ENCODE measurements at places on chromosomes 7 and 10.

DNA sequence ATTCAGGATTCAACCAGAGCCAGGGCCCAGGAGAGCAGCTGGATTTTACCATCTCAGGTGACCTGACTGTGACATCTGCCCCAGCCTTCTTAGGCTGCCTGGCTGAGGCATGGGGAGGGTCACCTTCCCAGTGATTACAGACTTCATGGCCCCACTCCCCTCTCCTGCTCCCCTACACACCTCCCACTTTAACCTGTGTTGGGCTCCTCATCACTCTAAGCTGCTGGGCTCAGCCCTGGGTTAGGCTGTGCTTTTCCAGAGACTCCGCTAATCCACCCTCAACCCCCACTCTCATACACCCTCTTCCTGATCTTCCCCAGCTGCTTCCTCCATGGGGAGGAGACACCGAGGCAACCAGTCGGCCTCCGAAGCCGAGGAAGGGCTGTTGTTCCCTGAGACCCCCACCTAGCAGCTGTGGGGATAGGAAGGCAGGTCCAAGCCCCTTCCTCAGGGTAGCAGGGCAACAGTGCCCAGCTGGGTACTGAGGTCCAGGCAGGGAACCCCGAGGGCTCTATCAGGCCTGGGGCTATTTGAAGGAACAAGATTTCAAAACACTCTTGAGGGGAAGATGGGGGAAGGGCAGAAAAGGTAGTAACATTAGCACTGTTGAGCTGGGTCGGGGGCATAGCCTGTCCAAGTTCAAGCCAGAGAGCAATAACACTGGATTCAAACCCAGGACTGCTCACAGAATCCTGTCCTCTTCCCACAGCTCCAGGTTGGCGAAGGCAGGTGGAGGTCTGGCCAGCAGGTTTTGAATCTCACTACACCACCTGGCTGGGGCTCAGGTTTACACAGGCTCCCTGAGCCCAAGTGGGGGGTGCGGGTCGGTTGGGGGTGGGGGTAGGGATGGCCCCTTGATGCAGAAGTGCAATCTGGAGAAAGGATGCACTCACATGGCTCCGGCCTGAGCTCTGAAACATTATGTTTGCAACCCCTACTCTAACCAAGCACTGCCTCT lies 1.8 kb downstream of the IMPDH1 start:
- no peak overlapping the region for H3K27ac ChIP-seq
- no peaks in the 10 kb centered on the region for H3K27me3 ChIP-seq
- H3K4me3 ChIP-seq = no peak overlapping the region
- no peaks in the 10 kb centered on the region for H3K36me3 ChIP-seq
- H3K4me1 ChIP-seq = peaks cover 42% of the 10 kb centered on the region

GRCh38 chr7:13992596-13992964 lies 3.1 kb upstream of the ETV1 start:
- DNase-seq = no peak
- H3K4me3 ChIP-seq = no peak overlapping the region
- H3K27me3 ChIP-seq = peaks cover 21% of the 10 kb centered on the region
- no peak overlapping the region for H3K27ac ChIP-seq

GRCh38 chr7:1359681-1360485 lies 99.4 kb downstream of the MICALL2 start:
- H3K27me3 ChIP-seq = no peaks in the 10 kb centered on the region
- no peaks in the 10 kb centered on the region for H3K4me1 ChIP-seq
- H3K4me3 ChIP-seq = no peak overlapping the region
- no peak overlapping the region for H3K27ac ChIP-seq

DNA sequence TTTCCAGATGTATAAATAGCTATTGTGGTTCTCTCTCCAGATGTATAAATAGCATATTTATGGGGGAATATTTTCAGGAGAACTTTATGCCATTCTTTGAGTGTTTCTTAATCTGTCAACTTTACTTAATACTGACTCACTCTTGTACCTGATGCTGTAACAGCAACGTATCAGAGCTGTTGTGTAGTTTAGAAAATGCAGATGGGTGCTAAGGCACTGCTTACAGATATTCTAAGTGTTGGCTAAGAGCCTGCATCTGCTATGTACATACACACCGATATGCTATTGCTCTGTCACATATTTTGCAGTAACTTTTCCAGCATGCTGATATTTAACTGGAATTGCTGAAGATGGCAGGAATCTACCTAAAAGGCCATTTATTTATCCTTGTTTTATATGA lies 71.9 kb downstream of the WDR37 start:
- H3K4me1 ChIP-seq = no peaks in the 10 kb centered on the region
- H3K4me3 ChIP-seq = no peak overlapping the region
- H3K27ac ChIP-seq = no peak overlapping the region
- peaks cover 65% of the 10 kb centered on the region for H3K36me3 ChIP-seq
- DNase-seq = no peak

DNA sequence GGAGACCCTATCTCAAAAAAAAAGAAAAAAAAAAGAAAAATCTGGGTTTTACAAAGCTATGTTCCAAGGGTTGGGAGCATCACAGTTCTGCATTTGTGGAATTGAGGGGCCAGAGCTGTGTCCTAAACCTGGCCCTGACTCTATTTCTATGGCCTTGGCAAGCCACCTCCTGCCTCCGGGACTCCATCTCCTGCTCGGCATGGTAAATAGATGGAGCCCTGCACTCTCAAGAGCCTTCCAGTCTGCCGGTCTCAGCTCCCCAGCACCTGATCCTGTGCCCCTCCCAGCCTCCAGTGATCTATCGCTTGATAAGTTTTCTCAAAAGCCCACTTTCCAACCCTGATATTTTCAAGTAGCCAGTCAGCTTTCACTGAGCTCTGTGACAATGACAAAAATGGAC lies 43.0 kb downstream of the KCNH2 start:
- no peak for DNase-seq
- H3K27me3 ChIP-seq = no peaks in the 10 kb centered on the region
- no peak overlapping the region for H3K4me3 ChIP-seq
- peaks cover 24% of the 10 kb centered on the region for H3K4me1 ChIP-seq
- no peak overlapping the region for H3K27ac ChIP-seq

- DNase-seq = no peak
- H3K4me1 ChIP-seq = no peaks in the 10 kb centered on the region
- no peak overlapping the region for H3K4me3 ChIP-seq
Measured at GRCh38 chr10:61804414-61804813, 97.1 kb upstream of the ARID5B start.

DNA sequence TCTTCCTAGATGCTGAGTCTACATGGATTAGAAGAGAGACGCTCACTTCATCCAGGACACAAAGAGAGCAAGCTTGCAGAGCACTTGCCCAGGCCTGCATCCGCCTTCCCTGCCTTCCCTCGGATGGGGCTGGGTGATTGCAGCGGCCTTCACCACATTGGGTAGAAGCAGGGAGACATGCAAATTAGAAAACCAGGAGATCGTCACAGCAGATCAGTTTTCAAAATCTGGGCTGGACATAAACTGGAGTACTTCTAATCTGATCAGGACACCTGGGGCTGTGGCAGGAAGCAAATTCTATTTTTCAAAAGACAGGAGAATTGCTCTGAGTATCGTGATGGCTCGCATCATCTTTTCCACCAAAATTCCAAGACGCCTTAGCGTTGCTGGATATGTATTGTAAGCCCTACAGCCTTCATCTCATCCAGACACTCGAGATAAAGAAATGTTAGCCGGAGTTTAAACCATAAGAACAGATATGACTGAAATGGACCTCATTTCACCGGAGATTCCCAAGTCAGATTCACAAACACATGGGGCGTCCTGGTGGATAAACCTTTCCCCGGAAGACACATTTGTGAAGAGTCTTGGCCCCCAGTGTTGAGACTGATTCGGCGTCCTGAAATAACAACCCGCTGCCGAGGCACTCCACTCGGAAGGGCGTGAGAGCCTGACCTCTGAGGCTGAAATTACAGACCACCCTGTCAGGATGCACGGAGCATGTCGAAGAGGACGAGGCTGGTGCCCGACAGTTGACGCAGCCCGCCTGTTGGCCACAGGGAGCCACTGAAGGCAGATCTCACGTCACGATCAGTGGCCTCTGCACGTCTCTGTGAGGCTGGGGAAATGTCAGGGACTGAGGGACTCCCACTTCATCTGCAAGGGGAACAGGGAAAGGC lies 91.2 kb upstream of the PARD3 start:
- no peak for DNase-seq
- H3K4me1 ChIP-seq = no peaks in the 10 kb centered on the region
- H3K27ac ChIP-seq = no peak overlapping the region
- H3K36me3 ChIP-seq = no peaks in the 10 kb centered on the region
- no peak overlapping the region for H3K4me3 ChIP-seq
- peaks cover 4% of the 10 kb centered on the region for H3K27me3 ChIP-seq

DNA sequence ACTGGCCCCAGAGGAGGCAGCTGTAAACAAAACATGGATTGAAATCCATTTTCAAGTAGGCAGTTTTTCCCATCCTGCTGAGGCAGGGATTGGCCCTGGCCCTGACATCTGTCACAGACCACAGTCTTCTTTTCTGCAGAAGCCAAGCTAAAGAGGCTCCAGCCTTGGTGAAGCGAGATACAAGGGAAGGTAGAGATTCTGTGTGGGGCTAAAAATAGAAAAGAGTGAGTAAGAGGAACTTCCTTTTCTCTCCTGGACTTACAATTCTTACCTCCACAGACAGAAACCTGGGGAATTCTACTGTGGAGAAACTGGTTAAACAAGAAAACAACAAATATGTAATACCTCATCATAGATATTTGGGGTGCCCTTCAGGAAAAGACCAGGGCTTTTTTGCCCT lies 624.8 kb upstream of the FZD8 start:
- H3K4me1 ChIP-seq = no peaks in the 10 kb centered on the region
- H3K27ac ChIP-seq = no peak overlapping the region
- H3K27me3 ChIP-seq = no peaks in the 10 kb centered on the region
- H3K4me3 ChIP-seq = no peak overlapping the region
- no peaks in the 10 kb centered on the region for H3K36me3 ChIP-seq
- DNase-seq = no peak

- no peak overlapping the region for H3K27ac ChIP-seq
- H3K36me3 ChIP-seq = peaks cover 40% of the 10 kb centered on the region
- H3K4me3 ChIP-seq = no peak overlapping the region
- DNase-seq = no peak
- H3K4me1 ChIP-seq = peaks cover 5% of the 10 kb centered on the region
Measured at GRCh38 chr10:77975086-77975666, 48.6 kb upstream of the DLG5 start.

DNA sequence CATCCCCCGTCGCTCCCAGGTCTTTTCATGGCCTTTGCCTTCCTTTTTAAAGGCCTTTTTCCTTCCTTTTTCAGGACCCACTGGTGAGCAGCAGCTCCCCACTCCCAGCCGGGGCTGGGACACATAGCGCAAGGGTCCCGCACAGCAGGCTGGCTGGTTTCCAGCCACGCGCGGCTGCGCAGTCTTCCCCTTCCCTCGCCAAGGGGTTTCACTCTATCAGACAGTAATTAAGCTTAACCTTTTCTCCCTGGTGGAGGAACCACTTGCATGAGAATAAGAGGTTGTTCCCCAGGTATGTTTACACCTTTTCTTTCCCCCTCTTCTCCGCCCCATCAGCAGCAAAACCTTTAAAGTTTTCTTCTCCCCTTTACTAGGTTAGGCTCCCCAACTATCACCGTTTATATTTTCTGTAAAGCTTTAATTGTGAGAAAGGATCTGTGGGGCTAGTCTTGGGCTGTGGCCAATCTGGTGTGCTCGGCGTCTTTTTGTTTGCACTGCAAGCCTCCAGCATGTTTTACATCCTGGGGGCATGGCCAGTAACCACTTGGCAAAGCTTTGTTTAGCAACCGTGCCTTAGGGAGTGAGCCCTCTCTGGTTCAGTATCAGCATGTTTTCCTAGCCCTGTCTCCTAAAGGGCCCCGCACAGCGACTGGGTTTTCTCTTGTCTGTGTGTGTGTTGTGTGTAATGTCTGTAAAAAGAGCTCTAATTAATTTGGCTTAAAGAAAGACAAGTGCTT lies 219.6 kb downstream of the PHF14 start:
- no peak overlapping the region for H3K27ac ChIP-seq
- no peaks in the 10 kb centered on the region for H3K4me1 ChIP-seq
- no peak for DNase-seq

DNA sequence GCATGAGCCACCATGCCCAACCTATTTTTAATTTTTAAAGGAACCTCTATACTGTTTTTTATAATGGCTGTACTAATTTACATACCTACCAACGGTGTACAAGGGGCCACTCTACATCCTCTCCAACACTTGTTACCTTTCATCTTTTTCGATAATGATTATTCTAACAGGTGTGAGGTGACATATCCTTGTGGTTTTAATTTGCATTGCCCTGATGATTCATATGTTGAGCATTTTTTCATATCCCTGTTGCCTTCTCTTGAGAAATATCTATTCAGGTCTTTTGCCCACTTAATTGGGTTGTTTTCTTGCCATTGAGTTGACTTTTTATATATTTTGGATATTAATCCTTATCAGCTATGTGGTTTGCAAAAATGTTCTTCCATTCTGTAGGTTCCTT lies 167.0 kb downstream of the CTTNBP2 start:
- no peak overlapping the region for H3K27ac ChIP-seq
- no peak for DNase-seq
- no peak overlapping the region for H3K4me3 ChIP-seq
